Naive thymus-derived CD4-positive, alpha-beta T cell (primary cell): ENCODE measurements at places on chromosomes 2 and 18. TPM values are rescaled to one million over a fixed set of nuclear protein-coding genes. Genes with fewer than 3 reads are reported as not detected.

The SULT1C4 gene
- not detected for polyA plus RNA-seq

The SMYD1 gene
- polyA plus RNA-seq, result 0.21 TPM

The WBP1 gene
- polyA plus RNA-seq, result 45.4 TPM

The RPRM gene
- polyA plus RNA-seq, result not detected

The EFEMP1 gene
- polyA plus RNA-seq, result not detected

The FHL2 gene
- 0.40 TPM for polyA plus RNA-seq

The TACR1 gene
- polyA plus RNA-seq, result not detected

GRCh38 chr2:105368759-105369408 lies 30.0 kb downstream of the FHL2 start:
- DNase-seq, result no peak

DNA sequence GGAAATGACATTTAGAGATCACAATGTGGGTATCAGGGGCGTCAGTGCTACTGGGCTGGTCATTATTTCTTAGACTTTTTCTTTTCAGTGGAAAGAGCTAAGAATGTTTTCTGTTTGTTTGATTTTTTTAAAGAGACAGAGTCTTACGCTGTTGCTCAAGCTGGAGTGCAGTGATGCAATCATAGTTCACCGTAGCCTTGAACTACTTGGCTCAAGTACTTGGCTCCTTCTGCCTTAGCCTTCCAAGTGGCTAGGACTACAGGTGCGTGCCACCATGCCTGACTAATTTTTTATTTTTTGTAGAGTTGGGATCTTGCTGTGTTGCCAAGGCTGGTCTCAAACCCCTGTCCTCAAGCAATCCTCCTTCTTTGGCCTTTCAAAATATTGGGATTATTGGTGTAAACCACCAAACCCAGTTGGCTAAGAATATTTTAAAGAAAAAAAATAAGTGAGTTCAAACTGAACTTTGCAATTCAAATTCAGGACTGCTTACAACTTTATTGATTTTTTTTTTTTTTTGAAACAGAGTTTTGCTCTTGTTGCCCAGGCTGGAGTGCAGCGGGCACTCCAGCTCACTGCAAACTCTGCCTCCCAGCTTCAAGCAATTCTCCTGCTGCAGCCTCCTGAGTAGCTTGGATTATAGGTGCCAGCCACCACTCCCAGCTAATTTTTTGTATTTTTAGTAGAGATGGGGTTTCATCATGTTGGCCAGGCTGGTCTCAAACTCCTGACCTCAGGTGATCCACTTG lies 154.2 kb downstream of the MIB1 start:
- DNase-seq, result no peak

DNA sequence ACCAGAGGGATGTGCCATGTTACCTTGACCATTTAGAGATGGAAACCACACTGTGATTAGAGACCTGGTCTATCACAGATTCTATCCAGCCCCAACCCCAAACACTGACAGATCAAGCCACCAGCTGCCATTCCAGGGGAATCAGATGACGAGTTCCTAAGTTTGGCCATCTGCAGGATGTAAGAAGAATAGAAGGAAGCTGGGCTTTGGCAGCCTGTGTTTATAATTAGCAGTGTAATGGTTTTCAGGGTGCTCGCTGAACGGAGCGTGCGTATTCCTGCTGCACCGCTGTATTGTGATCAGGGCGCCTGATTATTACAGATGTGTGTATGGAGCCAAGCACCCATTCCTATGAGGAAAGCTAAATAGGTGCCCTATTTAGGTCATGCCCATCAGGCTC lies 138.1 kb downstream of the LRRC30 start:
- no peak for DNase-seq

- no peak for DNase-seq
Measured at GRCh38 chr2:111966241-111966640, 67.8 kb downstream of the MERTK start.

DNA sequence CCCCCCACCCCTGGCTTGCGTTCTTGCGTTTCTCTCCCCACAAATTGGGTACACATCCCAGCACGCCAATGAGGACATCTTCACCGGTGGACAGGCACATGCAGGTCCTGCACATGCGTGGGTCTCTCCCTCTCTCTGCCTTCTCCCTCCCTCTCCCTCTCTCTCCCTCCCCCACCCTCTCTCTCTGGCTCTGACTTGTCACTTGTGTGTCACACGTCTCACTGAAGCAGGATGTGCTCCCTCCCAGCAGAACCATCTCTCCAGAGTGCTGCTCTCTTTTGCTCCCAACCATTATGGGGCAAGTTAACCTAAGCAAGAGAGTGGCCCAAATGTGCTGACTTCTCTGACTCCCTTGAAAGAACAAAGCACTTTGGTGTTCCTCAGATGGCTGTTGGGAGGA lies 120.8 kb upstream of the CAB39 start:
- no peak for DNase-seq

DNA sequence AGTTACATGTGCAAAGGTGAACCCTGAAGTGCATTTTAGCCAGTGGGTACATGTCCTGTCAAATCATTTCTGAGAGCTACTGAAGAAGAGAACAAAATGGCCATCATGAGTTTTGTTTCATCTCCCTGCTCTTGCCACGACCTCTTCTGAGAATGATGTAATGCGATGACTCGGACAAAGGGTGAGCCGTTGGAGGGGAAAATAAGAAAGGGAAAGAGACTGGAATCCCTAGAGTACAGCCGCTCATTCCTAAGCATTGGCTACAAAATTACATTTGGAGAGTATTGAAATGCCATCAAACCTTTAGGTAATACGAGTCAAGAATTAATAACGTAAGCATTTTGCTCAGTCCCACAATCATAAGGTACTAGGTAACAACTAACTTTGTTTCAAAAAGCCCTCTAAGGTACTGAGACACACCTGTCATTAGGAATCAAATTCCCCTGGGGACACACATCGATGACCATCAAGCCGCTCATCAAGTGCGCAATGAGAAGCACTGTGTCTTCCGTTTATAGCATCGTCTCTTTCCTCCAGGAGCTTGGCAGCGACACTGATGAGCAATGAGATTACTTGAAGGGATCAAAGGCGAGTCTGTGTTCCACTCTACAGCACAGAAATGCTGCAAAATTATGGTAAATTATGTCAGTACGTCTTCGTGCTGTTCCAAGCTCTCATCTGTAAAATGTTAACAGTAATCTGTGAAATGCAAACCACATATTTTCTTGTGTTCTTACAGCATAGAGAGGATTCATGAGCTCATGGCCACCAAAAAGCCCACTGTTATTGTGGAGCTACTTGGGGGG lies 97.3 kb upstream of the PIEZO2 start:
- no peak for DNase-seq

DNA sequence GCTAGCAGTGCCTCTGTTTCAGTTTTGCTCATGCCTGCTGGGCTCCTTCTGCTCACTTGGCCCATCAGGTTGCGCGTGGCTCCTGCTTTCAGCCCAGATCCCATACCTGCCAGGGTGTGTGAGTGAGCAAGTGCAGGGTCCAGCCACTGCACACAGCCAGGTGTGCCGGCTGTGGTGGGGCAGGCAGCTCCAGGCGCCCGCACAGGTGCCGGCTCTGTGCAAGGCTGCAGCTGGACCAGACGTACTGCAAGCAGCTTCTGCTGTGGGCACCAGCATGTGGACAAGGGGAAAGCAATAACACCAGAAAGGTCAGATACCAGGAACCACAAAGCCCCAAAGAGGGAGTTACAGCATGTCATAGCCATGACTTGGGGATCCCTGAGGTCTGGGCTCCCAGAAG lies 5.6 kb upstream of the PCARE start:
- no peak for DNase-seq

DNA sequence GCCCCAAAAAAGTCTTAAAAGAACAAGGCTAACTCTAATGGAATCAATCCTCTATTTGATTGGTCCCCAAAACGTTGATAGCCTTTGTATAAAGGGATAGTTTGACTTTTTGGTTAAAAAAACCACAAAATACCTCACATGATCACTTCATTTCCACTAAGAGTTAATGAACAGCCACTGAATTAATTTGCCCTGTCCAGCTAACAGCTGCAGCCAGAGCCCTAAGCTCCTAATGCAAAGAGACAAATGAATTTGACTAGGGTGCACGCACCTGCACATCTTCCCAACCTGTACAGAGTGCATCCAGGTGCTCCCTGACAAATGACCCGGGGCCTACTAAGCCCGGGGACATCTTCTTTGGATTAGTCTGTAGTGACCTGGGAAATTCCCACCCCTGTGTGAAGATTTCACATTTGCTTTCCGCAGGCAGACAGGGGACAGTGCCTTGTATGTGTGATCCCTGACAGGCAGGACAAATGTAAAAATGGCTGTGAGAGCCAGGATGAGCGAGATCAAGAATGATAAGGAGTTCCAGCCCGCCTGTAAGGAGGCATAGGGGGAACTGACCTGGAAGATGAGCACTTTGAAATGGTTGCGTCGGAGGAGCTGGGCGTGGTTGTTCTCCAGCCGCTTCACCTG lies 893 bp downstream of the CAVIN2 start:
- no peak for DNase-seq

GRCh38 chr2:111662039-111662770 lies 221.8 kb downstream of the ANAPC1 start:
- no peak for DNase-seq

- DNase-seq, result no peak
Measured at GRCh38 chr18:60895181-60895580, 438.0 kb upstream of the CDH20 start.

- no peak for DNase-seq
Measured at GRCh38 chr2:64978514-64979268, 10.5 kb upstream of the SLC1A4 start.

- no peak for DNase-seq
Measured at GRCh38 chr2:538646-539045, 138.6 kb downstream of the TMEM18 start.

- DNase-seq, result no peak
Measured at GRCh38 chr18:50560681-50561629, 1.1 kb downstream of the MAPK4 start.

DNA sequence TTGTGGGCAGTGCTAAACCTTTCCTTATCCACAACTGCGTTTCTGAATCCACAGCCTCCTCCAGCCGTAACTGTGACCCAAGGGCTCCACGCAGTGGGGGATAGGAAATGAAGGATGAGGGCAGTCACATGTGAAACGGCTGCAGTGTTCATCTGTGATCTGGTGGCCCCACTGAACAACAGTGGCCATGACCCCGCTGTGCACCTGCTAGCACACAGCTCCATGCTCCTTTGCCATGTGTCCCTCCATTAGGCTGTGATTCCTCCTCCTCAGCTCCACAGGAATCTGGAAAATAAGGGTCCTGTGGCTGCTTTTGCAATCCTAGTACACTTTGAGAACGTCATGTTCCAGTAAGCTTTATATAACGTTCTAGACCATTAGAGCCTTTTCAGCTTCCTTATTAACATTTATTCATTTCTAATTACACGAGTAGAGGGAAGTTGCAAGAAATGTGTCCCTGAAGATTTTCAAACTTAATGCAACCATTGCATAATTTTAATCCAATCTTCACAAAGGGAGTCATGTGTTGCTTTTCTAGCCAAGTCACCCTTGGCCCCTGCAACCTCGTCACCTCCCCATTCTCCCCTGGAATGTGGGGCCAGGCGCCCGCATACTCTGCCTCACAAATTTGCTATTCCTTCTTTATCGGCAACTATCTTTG lies 7.1 kb upstream of the NAPG start:
- no peak for DNase-seq

- DNase-seq, result no peak
Measured at GRCh38 chr2:59151805-59152204, 910.7 kb upstream of the FANCL start.

- DNase-seq, result peak; percentile 74
Measured at GRCh38 chr2:168432565-168433186, 23.4 kb upstream of the CERS6 start.

- no peak for DNase-seq
Measured at GRCh38 chr2:102967451-102967850, 205.6 kb downstream of the TMEM182 start.

- DNase-seq, result no peak
Measured at GRCh38 chr2:218319813-218320365, 27.6 kb upstream of the TMBIM1 start.

DNA sequence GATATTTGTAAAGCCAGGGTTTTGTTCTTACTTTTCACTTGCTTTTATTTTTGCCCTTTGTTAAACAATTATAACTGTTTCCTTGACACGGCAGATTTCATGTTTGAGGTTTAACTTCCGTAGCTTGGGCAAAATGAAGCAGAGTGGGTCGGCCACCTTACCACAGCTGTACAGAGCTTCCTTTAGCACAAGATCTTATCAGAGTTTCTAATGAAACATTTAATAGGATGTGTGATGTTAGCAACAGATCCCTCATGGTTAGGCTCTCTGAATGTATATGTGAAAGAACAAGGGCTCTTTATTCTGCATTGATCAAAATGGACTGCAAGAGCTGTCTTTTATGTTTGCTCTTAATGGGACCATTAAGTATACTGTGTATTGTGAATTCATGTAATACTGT lies 22.3 kb downstream of the RNF125 start:
- no peak for DNase-seq
